Tracheal epithelial cell (primary cell): ENCODE measurements at places on chromosomes 1 and 21. TPM values are rescaled to one million over a fixed set of nuclear protein-coding genes. Genes with fewer than 3 reads are reported as not detected.

APOBEC4 gene
- total RNA-seq = not detected in 2 replicates

ACTL8 gene
- not detected in 2 replicates for total RNA-seq

EPB41 gene
- 31.1 and 32.8 TPM in 2 replicates for total RNA-seq

BSND gene
- total RNA-seq = not detected in 2 replicates

KRTAP7-1 gene
- not detected in 2 replicates for total RNA-seq

TMEM269 gene
- total RNA-seq = 0.21 TPM in 1 of 2 replicates, not detected in the other
